ENCODE measurements at places on chromosomes 6 and 20.
A peak's percentile ranks its signal among the peaks of the same experiment; 100 is the strongest.

DNA sequence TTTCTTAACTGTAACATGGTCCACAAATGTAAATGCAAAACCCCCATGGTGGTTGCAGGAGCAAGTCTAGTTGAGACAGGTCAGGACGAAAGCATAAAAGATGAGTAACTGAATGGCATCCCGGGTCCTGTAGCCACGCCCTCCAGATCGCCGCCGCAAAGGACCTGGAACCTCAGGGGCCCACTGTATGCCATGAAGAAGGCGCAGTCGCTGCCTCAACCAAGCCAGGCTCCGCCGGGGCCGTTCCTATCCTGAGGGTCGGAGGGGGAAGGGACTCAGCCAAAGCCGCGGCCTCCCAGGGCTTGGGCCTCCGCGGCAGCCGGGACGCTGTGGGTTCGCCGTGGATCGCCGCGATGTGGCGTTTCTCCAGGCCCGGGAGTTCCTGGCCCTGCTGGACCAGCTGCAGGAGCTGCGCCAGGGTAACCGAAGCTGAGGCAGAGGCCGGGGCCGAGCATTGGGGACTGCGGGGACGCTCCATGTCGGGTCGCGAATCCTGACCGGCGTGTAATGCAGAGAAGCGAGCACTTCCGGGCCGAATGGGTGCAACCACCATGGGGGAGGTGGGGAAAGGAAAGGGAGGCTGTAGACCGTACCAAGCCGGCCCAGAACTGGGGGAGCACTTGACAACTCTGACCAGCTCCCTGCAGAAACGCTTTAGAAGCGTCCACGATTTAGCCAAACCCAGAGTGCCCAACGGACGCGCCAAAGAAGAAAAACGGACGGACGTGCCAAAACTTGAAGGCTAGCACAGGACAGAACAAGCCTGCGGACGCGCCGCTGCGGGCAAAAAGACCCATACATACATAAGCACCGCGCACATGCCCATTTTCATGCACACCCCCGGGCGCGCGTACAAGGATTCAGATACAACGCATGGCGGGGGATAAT lies 11.1 kb downstream of the RPL7L1 start:
- peaks cover 13% of the 10 kb centered on the region for H3K36me3 ChIP-seq
- peaks cover 15% of the 10 kb centered on the region for H3K4me1 ChIP-seq
- H3K4me3 ChIP-seq = peak overlapping the region; percentile 96
- H3K27ac ChIP-seq = peak overlapping the region; percentile 96
- peak; percentile 90 for DNase-seq

DNA sequence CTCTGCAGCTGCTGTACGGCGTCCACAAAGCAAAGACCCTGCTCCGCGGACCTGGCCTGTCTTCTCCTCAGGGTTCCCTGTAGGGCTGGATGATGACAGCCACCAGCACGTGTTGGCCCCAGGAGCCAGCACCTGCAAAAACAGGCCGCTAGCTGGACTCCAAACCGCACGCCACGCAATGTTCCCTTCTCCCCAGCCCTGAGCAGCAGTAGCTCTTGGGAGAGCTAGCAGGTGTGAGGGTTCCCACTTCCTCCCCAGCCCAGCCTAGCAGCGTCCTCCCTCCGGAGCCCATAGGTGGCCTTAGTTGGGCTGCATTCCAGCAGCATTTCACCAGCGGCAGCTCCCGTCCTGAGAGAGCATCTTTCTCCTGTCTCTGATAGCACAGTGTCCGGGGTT lies 42.3 kb downstream of the DACT2 start:
- DNase-seq = no peak
- H3K27ac ChIP-seq = no peak overlapping the region
- no peaks in the 10 kb centered on the region for H3K36me3 ChIP-seq

- DNase-seq = no peak
- H3K4me1 ChIP-seq = peaks cover 8% of the 10 kb centered on the region
- no peak overlapping the region for H3K27ac ChIP-seq
- no peaks in the 10 kb centered on the region for H3K36me3 ChIP-seq
- peaks cover 14% of the 10 kb centered on the region for H3K27me3 ChIP-seq
These were observed 30.5 kb upstream of the HLA-G start for GRCh38 chr6:29797135-29797534.

- H3K4me3 ChIP-seq = no peak overlapping the region
- peaks cover 50% of the 10 kb centered on the region for H3K4me1 ChIP-seq
- peak overlapping the region; percentile 44 for H3K27ac ChIP-seq
- DNase-seq = no peak
These were observed 91.2 kb downstream of the RTN4IP1 start for GRCh38 chr6:106538145-106538544.

- peak; percentile 56 for DNase-seq
- no peaks in the 10 kb centered on the region for H3K36me3 ChIP-seq
- no peak overlapping the region for H3K27ac ChIP-seq
These were observed 108.1 kb downstream of the CEBPB start for GRCh38 chr20:50298554-50299324.

DNA sequence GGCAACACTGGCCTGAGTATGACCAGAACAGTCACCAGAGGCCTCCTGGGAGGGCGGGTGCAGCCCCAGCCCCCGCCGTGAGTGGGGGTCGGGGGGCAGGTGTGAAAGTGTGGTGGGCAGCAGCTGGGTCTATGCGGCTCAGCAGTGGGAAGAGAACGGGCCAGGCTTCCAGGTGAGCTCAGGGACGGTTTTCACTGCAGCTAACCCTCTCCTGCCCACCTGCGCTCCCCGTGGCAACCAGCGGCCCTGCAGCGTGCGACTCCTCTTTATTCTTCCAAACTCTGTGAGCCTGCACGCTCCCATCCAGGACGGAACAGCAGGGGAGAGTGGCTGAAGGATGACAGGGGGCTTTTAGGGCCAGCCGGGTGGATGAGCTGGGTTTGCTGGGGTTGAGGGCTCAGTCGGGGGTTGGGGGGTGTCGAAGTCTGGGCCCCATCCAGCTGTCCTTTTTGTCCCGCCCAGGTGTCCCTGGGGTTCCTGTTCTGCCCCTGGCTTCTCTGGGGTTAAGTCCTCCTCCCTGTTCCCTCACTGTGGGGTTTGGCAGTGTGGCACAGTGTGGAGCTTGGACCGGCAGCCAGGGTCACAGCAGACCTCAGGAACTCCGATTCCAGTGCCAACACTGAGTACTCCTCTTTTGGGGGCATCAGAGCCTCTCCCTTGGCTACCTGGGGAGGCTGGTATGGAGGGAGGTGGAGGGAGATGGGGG lies 859 bp upstream of the BIRC7 start:
- H3K4me1 ChIP-seq = no peaks in the 10 kb centered on the region
- peaks cover 11% of the 10 kb centered on the region for H3K27me3 ChIP-seq
- H3K36me3 ChIP-seq = no peaks in the 10 kb centered on the region
- DNase-seq = no peak
- no peak overlapping the region for H3K4me3 ChIP-seq

- peak overlapping the region; percentile 64 for H3K27ac ChIP-seq
- H3K36me3 ChIP-seq = no peaks in the 10 kb centered on the region
- peaks cover 17% of the 10 kb centered on the region for H3K27me3 ChIP-seq
- peak overlapping the region; percentile 90 for H3K4me3 ChIP-seq
- peaks cover 28% of the 10 kb centered on the region for H3K4me1 ChIP-seq
- no peak for DNase-seq
These were observed 50.2 kb downstream of the TMEM242 start for GRCh38 chr6:157272866-157273755.

DNA sequence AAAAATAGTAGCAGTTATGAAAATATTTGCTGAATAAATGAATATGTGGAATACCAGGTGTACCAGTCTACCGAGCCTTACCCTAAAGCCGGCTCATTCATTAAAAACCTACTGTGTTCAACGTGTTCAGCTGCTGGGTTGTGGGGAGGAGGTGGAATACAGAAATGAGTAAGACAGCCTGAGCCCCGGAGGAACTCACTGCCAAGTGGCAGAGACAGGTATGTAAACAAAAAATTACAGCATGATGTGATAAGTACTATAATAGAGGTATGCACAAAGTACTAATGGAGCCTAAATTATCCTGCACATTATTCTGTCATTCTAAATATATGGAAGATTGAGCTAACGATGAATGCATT lies 6.8 kb upstream of the ADTRP start:
- no peaks in the 10 kb centered on the region for H3K36me3 ChIP-seq
- no peak overlapping the region for H3K4me3 ChIP-seq
- H3K27me3 ChIP-seq = no peaks in the 10 kb centered on the region

DNA sequence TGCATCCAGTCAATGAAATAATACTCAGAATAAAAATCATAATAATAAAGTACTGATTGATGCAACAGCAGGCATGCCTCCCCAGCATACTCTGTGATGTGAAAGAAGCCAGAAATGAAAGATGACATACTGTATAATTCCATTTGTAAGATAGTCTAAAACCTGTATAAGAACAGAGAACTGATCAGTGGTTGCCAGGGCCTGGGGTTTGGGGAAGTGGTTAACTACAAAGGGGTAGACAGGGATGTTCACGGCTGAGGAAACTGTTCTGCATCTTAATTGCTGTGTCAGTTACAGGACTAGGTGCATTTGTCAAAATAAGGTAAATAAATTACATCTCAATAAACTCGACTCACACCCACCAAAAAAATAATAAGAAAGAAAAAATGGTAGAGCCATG lies 81.3 kb upstream of the BMP2 start:
- no peak overlapping the region for H3K4me3 ChIP-seq
- no peak overlapping the region for H3K27ac ChIP-seq
- DNase-seq = no peak
- H3K4me1 ChIP-seq = no peaks in the 10 kb centered on the region
- H3K27me3 ChIP-seq = peaks cover 2% of the 10 kb centered on the region
- no peaks in the 10 kb centered on the region for H3K36me3 ChIP-seq

GRCh38 chr20:55555075-55555650 lies 450.2 kb downstream of the CBLN4 start:
- H3K27ac ChIP-seq = no peak overlapping the region
- H3K4me1 ChIP-seq = no peaks in the 10 kb centered on the region
- no peaks in the 10 kb centered on the region for H3K27me3 ChIP-seq
- H3K36me3 ChIP-seq = no peaks in the 10 kb centered on the region

GRCh38 chr6:105964979-105965760 lies 121.0 kb upstream of the PRDM1 start:
- peaks cover 4% of the 10 kb centered on the region for H3K27me3 ChIP-seq
- H3K36me3 ChIP-seq = no peaks in the 10 kb centered on the region
- DNase-seq = no peak
- H3K4me1 ChIP-seq = no peaks in the 10 kb centered on the region

Measured in immature natural killer cell (primary cell).